Stomach (tissue), 19 donors: ENCODE measurements at places on chromosomes 2 and 18. TPM values are rescaled to one million over a fixed set of nuclear protein-coding genes. Genes with fewer than 3 reads are reported as not detected.

Gene ALPG
- not detected for polyA plus RNA-seq

Gene PAX3
- polyA plus RNA-seq: not detected

- DNase-seq: no peak
Measured at GRCh38 chr2:101147971-101148370, 3.2 kb downstream of the TBC1D8 start.

- DNase-seq: no peak
Measured at GRCh38 chr2:609449-609848, 67.8 kb downstream of the TMEM18 start.

- DNase-seq: no peak
Measured at GRCh38 chr2:37674946-37675345, 3.5 kb upstream of the CDC42EP3 start.
